ENCODE measurements at places on chromosomes 6 and 20.
A peak's percentile ranks its signal among the peaks of the same experiment; 100 is the strongest.

DNA sequence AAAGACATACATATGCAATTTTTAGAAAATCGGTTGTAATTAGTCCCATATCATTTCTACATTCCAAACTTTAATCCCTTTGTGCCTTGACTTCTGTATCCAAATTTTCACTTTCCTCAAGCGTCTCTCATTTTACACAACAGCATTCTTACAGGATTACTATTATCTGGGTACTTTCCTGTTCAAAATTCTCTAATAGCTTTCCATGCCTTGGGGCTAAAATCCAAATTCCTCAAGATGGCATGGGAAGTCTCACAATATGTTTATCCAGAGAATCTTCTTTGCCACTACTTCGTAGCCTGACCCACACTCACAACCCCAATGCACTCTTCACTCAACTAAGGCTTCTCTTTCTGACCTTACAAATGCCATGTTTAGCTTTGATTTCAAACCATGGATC is 125.0 kb downstream of the TBX18 start:
- no peak for DNase-seq

- DNase-seq = peak; percentile 13
Measured at GRCh38 chr6:47512872-47513271, 35.3 kb downstream of the CD2AP start.

DNA sequence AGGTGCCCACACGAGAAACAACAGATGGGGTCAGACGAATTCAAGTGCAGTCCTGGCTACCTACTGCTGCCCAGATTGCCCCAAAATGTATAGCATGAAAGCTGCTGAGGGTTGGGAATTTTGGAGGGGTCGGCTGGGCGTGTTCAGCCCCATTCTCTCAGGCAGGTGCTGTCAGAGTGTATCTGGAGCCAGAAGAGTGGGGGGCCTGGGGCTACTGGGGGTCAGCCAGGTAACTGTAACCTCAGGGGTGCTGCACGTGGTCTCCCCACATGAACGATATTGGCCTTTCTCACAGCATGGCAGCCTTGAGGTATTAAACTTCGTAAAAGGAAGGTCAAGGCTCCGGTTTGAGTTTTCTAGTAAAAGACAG is 14.6 kb downstream of the SYNDIG1 start:
- DNase-seq = no peak

DNA sequence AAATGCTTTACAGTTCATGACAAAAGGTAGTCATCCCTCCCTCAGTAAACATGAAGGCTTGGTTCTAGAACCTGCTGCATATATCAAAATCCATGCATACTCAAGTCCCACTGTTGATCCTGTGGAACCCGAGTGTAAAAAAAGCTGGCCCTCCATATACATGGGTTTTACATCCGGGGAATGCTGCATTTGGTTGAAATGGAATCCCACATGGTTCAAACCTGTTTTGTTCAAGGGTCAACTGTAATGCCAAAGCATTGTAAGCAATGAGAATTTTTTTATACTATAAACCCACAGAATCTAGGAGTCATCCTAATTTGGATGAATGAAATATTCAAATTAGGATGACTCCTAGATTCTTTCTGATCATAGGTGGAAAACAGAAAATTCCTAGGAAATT is 5.9 kb upstream of the HDAC2 start:
- DNase-seq = no peak
